ENCODE measurements at places on chromosomes 12 and 14.

GRCh38 chr14:40371011-40371410, 938.8 kb upstream of the FBXO33 start:
- no peak for DNase-seq

- DNase-seq: no peak
Observed at GRCh38 chr12:52741375-52742195, 35.6 kb downstream of the KRT76 start.

DNA sequence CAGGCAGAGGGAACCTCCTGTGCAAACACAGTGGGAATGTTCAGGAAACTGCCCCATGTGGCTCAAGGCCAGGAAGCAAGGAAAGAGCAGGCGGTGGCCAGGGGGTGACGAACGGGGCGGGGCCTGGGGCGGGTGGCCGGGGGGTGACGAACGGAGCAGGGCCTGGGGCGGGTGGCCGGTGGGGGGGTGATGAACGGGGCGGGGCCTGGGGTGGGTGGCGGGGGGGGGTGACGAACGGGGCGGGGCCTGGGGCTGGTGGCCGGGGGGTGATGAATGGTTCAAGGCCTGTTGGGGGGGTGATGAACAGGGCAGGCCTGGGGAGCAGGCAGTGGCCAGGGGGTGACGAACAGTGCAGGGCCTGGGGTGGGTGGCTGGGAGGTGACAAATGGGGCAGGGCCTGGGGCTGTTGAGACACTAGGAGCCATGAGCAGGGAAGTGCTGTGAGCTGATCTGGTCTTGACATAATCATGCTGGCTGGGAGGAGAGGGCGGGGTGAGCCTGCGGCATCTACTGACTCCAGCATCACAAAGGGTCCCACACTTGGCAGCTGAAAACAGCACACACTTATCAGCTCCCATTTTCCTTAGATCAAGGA, 62.7 kb upstream of the FBRSL1 start:
- DNase-seq: no peak

DNA sequence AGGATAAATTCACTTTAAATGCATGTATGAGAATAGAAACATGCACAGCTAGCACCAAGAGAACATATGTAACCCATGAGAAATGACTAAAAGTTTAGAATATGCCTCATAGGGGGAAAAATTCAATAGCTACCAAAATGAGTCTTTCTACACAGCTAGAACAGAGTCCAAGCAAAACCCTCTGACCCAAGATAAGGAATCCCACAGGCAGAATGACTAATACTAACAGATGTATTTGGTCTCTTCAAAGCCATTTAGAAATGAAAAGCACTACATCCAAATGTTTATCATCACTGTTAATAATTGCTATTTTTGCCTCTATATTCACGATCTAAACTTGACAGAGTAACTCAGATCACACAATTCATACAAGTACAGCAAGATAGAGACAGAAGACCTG, 44.0 kb downstream of the KICS2 start:
- no peak for DNase-seq

GRCh38 chr12:110776410-110776809, 33.7 kb upstream of the PPP1CC start:
- no peak for DNase-seq

DNA sequence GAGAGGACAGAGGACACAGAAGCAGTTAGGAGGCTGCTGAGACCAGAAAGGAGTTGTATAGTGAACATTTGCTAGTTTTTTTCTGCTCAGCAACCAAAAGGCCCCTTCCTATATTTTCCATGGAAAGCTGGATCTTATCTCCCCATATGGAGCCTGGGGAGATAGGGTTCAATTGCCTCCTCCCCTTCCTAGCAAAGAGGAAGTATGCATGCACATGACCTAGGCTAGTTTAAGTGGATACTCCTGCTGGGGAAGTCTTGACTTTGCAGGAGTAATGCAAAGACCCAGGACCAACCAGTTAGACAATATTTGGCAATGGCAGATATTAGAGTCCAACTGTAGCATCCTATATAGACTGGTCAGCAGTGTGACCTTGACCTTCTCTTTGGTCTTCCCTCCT, 15.1 kb downstream of the CHD8 start:
- DNase-seq: no peak

- DNase-seq: peak; percentile 47
Observed at GRCh38 chr12:50825372-50825838, 17.3 kb upstream of the TMPRSS12 start.

- no peak for DNase-seq
Observed at GRCh38 chr14:36874396-36875138, 212.9 kb downstream of the PAX9 start.

DNA sequence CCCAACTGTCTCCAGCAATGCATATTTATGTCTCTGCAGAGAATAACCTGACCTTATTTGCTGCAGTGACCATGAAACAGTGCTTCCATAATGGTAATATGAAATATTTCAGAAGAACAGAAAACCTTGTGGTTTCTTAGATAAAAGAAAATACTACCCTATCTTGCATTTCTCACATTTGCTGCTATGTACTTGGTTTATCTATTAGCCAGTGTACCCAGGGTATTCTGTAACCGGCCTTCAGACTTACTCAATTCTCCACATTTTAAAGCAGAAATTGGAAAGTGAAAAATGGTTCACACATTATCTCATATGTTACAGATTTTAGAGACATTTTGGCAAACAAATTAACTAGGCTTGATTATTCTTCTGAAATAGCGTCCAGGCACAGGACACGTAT, 57.9 kb upstream of the CCDC91 start:
- DNase-seq: no peak

GRCh38 chr12:21547437-21547836, 21.3 kb downstream of the SPX start:
- DNase-seq: no peak

DNA sequence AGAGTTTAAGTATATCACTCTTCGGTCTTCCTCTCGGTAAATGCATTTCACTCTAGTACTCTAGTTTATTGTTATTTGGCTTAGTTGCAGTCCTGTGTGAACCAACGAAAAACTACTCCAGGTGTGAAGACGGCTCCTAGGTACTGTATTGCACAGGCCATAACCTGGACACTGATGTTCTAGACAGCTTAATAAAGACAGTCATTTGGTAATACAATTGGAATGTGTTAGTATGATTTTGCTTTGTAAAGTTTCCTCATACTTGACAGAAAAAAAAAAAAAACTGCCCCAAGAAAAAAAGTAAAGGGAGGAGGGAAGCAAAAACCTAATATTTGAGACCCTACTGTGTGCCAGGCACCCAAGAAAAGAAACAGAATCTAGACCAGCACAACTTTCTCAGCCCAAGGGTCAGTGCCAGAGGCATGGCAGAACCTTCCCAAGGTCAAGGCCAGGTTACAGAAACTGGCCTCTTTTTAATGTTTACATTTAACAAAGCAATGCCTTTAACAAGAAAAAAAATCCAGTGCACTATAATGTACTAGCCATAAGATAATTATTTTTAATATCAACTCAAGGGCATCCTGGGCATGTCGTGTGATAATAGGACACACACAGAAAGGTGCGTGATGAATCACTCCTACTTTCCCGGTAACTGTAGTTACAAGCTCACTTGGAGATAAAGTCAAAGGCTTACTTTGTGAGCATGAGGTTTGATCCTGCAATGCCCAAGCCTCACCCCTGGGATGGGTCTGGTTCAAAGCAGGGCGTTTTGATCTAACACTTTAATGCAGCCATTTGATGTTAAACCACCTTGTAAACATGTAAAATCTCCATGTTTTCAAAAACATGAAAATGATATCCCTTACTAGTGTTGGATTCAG, 110.6 kb downstream of the BMP4 start:
- no peak for DNase-seq

DNA sequence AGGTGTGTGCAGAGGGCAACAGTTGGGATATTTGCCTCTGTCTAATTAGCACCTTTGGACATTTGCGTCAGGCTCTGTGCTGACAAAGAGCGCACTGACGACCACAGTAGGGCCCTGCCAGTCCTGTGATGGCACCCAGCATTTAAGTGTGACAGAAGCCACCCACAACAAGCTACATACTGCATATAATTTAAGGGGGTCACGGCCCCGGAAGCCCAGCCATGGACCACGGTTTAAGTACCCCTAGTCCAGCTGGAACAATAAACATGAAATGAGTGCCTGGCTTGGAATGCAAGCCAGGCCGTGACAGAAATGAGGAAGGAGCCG, 16.8 kb upstream of the DYNC1H1 start:
- no peak for DNase-seq

DNA sequence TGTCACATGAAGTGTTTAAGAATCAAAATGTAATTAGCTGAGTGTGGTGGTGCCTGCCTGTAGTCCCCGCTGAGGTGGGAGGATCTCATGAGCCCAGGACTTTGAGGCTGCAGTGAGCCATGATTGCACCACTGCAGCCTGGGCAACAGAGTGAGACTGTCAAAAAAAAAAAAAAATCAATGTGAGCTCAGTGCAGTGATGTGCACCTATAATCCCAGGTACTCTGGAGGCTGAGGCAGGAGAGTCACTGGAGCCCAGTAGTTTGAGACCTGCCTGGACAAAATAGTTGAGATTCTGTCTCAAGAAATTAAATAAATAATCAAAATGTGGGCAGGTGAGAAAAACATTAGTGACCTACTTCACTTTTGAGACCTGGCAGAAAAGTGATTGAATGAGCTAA, 140.0 kb downstream of the MON2 start:
- no peak for DNase-seq

DNA sequence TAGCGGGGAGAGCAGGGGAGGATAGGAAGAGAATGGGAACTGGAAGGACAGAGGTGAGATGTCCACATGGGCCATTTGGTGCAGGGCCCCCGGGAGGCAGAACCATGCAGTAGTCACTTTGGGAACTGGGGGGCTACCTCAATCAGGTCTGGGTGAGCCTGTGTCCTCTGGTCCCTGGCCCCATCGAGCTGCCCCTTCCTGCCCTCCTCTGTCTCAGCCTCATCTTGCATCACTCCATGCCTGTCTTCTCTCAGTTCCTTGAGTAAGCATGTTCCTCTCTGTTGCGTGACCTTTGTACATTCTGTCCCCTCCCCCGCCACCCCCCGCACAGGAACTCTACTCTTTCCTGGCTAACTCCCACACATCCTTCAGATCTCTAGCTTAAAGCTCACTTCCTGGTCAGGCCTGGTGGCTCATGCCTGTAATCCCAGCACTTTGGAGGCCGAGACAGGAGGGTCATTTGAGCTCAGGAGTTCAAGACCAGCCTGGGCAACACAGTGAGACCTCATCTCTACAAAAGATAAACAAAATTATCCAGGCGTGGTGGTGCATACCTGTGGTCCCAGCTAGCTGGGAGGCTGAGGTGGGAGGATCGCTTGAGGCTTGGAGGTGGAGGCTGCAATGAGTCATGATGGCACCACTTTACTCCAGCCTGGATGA, 23.2 kb downstream of the FOS start:
- no peak for DNase-seq

DNA sequence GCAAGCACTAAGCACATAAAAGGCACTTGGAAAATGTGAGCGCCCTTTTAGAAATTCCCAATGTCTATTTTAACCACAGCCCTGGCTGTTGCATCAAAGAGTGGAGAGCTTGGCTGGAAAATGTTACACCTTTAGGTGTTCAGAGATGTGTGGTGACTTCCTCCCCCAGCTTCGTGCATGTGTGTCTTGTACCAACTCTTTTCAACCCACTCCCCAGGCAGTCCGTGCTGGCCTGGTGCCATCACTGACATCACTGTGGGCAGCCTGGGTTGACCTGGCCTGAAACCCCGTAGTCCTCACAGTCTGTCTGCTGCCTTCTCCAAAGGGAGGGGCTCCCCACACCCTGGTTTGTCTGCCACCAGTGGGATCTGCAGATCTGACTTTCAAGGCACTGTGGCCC, 101.8 kb downstream of the SCARB1 start:
- no peak for DNase-seq

- DNase-seq: no peak
Observed at GRCh38 chr12:11709513-11709912, 60.0 kb downstream of the ETV6 start.
